Lung (tissue), 17 donors: ENCODE measurements at places on chromosomes 1 and 21. TPM values are rescaled to one million over a fixed set of nuclear protein-coding genes. Genes with fewer than 3 reads are reported as not detected.

The SPRR2E gene
- not detected for total RNA-seq

The CD1C gene
- 0.92 TPM for total RNA-seq

The KRTAP21-2 gene
- not detected for total RNA-seq

The FAM72A gene
- 3.1 TPM for total RNA-seq

The NEXN gene
- 10.8 TPM for total RNA-seq
